ENCODE measurements at places on chromosomes 2 and 18.

DNA sequence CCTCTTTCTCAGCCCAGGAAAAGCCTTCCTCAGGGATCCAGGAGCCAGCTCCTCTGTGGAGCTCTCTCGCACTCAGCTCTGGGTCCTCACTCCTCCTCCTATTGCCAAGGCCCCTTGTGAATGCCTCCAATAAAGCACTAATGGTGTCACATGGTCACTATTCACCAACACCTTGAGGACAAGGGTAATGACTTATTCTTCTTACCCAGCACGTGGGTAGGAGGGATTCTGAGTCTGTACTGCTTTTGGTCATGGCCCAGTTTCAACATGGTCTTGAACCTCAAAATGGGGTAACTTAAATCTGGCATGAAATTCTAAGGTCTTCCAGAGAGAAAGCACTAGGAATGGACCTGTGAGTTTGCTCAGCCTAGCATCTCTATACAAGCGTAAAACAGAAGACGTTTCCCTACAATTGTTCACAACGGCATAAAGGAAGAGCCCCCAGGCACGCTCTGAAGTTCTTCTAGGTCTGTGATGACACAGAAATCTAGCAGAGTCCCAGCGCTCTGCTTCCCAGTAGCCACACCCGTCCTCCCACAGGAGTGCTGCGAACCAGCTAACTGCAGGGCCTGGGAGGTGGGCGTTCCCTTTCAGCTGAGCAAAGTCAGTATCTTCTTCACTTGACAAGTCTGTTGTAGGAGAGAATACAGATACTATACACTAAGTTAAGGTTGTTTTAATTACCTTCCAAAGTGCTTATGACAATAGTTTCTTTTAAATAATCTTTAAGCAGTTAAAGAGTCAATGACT lies 14.6 kb upstream of the KIDINS220 start:
- DNase-seq: no peak

- no peak for DNase-seq
Observed at GRCh38 chr18:28015671-28016070, 161.3 kb downstream of the CDH2 start.

GRCh38 chr2:49260979-49261538 lies 106.7 kb upstream of the FSHR start:
- no peak for DNase-seq

- no peak for DNase-seq
Observed at GRCh38 chr2:132953771-132954170, 283.8 kb upstream of the LYPD1 start.

DNA sequence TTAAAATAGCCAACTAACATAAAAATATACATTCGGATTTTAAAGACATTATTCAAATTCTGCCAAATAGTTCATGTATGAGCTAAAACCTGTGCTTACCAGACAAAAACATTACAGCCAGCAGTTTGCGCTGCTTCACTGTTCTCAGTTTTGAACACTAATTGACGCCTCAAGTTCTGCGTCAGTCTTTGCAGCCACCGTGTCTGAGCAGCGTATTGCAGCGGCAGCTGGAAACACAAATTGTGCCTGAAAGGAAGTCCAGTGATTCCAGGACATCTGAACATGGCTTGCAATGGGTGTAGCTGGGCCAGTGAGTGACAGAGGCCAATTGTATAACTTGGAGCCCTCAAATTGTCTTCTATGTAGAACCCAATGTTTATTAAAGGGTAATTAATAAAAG lies 267.6 kb downstream of the TFCP2L1 start:
- DNase-seq: no peak

GRCh38 chr2:78416625-78417300 lies 608.7 kb upstream of the REG3G start:
- no peak for DNase-seq

- no peak for DNase-seq
Observed at GRCh38 chr2:10820978-10821695, 8.6 kb upstream of the PDIA6 start.

DNA sequence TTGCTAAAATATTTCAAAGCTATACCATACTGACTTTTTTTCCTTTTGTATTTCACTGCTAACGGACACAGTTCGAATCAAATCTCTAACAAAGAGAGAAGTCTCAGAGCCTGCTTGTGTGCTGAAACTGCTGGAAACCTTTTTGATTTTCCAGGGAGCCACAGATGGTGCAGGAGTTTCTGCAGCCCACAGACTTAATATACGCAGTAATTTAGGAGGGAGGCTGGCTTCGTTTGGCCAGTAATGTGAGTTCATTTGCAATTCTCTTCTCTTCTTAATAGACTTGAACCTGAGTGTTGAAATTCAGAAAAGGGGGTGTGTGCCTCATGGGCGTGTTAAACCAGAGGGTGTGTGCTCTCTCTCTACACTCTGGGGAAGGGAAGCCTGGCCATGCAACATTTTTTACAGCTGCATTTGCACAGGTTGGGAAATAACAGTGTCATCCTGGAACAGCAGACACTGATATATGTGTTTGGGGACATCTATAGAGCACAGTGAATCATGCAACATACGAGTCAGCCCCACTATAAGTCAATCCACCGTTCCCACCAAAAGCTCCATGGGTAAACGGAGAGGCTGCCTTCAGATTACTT lies 333.0 kb downstream of the CLIP4 start:
- no peak for DNase-seq

- DNase-seq: no peak
Observed at GRCh38 chr2:100240386-100240785, 81.9 kb downstream of the LONRF2 start.

DNA sequence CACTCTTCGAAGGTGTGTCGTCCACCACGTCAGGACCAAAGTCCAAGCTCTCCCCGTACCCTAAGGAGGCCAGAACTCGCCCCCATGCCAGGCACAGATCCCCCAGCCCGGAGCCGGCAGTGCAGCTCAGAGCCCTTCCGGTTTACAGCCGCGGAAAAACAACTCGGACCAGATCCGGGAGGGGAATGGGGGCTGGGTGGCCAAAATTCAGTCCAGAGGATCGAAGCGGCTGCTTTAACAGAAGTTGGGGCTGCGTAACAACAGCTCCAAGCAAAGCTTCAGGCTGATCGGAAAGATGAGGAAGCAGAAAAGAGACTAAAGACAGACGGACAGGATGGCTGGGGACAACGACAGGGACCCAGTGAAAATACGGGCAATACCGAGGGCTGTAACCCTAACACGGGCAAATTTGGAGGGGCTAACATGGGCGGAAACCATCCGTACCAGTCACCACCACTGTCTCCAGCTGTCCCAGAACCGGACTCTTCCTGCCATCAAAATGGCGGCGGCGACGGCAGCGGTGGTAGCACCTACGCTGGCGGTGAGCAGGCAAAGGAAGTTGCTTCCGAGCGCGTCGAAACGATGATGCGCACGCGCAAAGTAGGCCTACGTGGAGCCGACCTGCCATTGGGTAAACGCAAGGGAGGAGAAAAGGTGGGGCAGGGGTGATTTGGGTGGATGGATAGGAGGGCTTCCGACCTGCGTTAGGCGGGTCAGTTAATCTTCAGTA lies at the start of gene MMADHC:
Gene MMADHC, minus strand, starts transcription at position 556 of the 730 bp plus-strand sequence. CDS start 678 bp downstream, outside the sequence.
- peak; percentile 95 for DNase-seq

DNA sequence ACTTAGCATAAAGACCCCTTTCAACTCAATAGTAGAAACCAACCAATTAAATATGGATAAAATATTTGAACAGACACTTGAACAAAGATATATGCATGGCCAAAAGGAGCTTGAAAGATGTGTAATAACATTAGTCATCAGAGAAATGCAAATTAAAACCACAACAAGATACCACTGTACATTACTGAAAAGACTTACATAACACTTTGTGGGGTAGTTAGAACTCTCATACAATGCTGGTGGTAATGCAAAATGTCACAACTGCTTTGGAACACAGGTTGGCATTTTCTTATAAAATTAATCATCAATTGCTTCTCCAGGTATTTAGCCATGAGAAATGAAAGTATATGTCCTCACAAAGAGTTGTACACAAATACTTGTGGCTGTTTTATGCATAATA lies 60.7 kb downstream of the TTC27 start:
- no peak for DNase-seq

DNA sequence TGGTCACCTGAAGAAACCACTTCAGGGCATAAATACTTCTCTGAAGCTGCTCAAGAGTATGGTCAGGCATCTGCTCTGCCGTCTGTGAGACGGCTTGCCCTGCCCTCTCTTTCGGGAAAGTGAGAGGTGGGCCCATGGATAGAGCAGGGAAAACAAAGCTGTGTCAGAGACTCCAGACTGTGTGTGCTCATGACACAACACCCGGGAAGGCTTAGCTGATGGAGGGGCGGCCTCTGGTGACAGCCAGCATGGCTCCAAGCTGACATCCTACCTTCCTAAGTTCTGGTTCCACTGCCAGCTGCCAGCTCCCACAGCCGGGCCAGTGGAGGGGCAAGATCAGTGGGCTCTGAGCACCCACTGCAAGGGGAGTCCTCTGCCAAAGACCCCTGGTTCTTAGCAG lies 215.3 kb downstream of the ANKRD30B start:
- no peak for DNase-seq

DNA sequence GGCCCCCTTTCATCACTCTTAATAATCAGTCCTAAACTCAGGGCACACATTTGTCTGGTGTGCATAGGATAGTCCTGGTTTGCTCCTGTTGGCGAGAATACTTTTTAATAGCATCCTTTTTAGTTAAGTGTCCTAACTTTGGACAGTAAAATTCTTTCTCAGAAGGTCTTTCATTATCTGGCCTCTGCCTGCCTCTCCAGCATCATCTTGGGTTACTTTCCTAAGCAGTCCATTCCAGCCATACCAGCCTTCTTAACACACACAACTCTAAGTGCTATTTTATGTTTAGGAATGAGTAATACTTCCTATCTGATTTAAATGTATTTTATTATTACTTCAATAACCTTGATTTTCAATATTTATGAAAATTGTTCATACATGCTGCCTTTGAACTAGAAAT lies 151.0 kb downstream of the ACOXL start:
- no peak for DNase-seq

GRCh38 chr2:172100080-172100934 lies 2.4 kb downstream of the DLX2 start:
- no peak for DNase-seq

DNA sequence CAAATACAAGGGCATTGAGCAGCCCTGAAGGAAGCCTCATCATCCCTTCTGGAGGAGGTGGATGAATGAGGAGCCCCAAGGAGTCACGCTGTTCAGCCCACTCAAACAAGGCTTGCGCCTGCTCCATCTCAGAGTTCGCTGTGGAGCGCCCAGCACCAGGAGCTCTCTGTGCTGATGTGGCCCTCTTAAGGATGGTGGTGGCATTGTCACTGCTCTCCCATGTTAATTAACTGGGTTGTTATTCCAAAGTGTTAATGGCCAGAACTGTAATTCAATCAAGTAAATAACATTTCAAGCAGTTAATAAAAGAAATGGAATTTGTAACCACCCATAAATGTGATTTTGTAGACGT lies 726.0 kb upstream of the RAB6C start:
- peak; percentile 2 for DNase-seq

DNA sequence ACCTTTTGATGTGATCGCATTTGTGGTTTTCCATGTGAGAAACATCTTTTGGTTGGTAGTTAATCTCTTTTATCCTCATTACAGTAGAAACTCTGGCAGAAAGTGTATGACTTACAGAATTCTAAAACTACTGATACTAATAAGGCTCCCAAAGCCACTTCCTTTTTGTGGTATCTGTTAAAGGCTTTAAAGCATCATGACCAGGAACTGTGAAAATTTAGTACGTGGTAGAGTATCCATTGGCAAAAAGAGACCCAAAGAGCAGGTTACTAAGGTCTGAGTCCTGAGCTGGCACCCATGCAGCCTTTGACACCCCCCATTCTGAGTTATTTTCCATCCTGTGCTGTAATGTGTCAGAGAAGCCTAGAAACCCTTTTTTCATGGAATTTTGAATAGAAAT lies 94.5 kb downstream of the DPP4 start:
- no peak for DNase-seq

- no peak for DNase-seq
Observed at GRCh38 chr2:141058556-141058955, 1072.3 kb downstream of the LRP1B start.

DNA sequence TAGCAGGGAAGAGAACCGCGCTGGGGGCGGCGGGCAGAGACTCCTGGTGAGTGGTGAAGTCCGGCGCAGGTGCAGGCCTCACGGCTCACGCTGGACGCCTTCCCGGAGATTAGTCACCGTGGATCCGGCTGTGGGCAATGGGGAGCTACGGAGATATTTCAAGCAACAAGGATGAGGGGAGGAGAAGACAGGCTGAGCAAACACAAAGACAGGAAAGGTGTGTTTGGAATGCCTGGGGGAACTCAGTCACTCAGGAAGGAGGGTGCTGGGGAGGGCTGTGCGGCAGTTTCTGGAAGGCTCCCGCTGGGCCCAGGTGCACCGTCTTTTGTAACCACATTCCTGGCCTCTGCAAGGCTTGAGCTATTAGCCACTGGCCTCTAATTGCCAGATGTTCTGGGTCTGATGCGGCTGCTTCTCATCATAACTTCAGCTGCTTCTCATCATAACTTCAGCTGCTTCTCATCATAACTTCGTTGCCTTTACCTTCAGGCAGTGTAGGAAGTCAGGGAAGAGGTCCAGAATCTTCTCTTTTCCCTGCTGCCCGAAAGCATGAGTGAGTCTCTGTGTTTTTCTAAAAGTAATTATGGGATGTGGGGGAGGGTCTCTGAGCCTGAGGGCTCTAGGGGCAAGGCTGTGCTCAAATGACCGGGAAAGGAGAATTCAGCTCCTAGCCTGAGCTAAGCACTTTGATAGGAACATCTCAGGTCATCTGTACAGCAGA lies 118.9 kb downstream of the PXDN start:
- no peak for DNase-seq

- DNase-seq: no peak
Observed at GRCh38 chr2:14790041-14790640, 157.6 kb downstream of the LRATD1 start.

DNA sequence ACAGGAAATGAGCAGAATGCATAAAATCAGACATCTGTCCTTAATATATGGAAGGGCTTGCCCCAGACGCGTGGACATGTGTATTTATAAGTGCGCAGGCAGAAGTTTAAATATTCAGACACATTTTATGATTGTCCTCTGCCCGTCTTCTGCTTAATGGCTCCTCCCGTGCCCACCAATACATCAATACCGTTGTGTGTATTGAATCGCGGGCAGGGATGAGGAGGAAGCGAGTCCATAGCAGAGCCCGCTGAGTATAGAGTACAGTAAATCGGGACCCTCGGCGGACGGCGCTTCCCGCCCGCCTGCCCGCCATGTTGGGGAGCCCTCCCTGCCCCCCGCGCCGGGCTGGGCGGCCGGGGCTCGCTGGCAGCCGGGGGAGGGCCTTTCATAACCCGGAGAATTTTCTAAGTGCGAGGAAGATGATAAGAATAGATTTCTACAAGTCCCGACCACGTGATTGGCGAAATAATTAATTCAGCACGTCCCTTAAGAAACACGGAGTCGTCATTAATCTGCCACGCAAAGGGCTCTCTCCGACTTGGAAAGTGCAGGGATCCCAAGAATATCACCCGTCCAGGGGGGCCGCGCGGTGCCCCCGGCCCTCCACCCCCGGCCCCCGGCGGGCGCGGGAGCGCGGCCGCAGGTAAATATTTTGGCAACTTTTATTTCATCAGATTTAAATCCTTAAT lies at the start of gene HOXD3:
Gene HOXD3, plus strand, starts transcription at position 501 of the 692 bp plus-strand sequence. CDS start 11,808 bp downstream, outside the sequence.
- DNase-seq: no peak

DNA sequence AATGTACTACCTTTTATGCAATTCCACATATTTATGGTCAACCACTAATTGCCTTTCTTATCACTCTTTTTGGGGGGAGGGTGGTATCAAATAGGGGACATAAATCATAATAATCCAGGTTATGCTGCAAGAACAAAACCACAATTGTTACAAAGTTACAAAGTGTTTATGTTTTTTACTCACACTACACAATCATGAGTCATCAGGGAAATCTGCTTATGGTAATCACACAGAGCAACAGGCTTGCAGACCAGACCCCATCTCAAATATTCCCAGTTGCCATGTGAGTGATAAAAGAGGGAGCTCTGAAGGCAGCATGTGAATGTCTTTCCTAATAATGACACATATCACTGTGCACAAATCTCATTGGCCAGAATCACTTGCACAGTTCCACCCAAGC lies 304.7 kb upstream of the TMEFF2 start:
- no peak for DNase-seq

All from NCI-H1092 (cell line).